Naive thymus-derived CD8-positive, alpha-beta T cell (primary cell): ENCODE measurements at places on chromosomes 6 and 20. TPM values are rescaled to one million over a fixed set of nuclear protein-coding genes. Genes with fewer than 3 reads are reported as not detected.

DNA sequence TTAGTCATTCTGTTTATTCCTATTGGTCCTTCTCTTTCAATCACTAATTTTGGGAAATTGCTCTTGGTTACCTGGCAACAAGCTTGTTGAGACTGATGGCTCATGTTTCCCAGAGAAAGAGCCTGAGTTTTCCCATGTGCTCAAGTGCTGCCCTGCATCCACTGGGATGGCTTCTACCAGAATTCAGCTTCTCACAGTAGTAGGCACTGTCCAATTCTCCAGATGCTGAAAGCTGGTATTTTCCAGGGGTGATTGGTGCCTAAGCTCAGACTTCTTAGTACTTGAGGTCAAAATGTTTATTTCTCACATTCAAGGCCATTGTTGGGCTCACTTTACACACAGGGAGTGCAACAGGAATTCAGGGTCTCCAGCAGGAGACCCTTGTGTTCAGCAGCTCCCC is 29.1 kb upstream of the SLC2A12 start:
- no peak for DNase-seq
- H3K36me3 ChIP-seq, result no peaks in the 10 kb centered on the region
- H3K4me1 ChIP-seq, result peaks cover 6% of the 10 kb centered on the region
- H3K27ac ChIP-seq, result no peak overlapping the region

DNA sequence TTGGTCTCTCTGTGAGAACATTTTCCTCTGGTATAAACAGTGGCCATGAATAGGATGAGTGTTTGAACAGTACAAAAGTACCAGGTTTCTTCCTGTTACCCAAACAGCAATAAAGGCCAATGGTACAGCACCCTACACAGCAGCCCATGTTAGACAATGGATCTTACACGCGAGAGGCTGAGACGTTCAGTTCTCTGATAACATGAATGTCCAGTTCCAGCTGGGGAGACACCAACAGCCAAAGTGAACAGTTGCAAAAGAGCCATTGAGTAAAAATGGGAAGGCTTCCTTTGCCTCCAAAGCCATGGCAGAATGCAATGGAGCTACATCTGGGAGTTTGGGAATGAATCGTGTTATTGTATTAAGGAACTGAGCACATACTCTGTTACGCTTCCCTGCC is 246.8 kb upstream of the SGK1 start:
- H3K27ac ChIP-seq, result no peak overlapping the region
- no peak for DNase-seq
- H3K4me1 ChIP-seq, result peaks cover under 1% of the 10 kb centered on the region
- no peaks in the 10 kb centered on the region for H3K27me3 ChIP-seq

Gene TTK
- polyA plus RNA-seq, result 0.30 TPM

Gene CLDN20
- not detected for polyA plus RNA-seq

Gene TRDN
- polyA plus RNA-seq, result not detected
